ENCODE measurements at places on chromosomes 6 and 20.

DNA sequence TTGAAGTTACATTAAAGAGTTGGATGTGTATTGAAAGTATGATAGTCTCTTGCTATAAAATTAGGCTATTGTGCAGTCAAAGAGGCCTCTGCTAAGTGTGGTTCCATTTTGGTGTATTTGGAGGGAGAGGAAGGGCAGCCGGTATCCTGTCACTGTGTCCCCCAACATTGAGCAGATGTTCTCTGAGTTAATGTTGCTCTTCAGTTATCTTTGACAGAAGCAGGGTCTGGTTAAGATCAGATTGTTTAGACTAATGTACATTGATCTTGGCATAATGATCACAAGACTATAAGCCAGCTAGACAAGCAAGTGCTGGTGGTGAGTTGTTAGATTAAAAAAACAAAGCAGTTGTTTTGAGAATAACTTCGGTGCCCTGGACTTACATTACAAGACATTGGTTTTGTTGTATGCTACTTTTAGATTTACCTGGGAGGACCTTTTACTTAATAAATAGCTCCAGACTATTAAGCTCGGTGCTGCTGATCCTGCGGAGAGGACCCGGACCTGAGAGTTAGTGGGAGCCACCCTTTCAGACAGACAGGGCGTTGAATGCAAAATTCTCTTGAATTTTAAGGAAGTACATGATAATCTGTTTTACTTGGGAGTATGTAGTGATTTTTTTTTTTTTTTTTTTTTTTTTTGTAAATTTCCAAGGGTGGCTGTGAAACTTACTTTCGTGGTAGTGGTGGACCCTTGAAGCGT, 97.8 kb downstream of the JARID2 start:
- no peak for DNase-seq

GRCh38 chr6:87213364-87213763, 58.0 kb downstream of the ZNF292 start:
- no peak for DNase-seq

GRCh38 chr6:39213195-39213920, 15.9 kb downstream of the KCNK5 start:
- no peak for DNase-seq

- DNase-seq, result no peak
These were observed 42.6 kb upstream of the HDGFL1 start for GRCh38 chr6:22526736-22527135.

Data from activated CD8-positive, alpha-beta memory T cell treated with anti-CD3 and anti-CD28 coated beads for 1 hour (primary cell).